ENCODE measurements at places on chromosomes 2 and 18.

- no peak for DNase-seq
Measured at GRCh38 chr18:10148189-10148929, 234.5 kb downstream of the VAPA start.

- DNase-seq: no peak
Measured at GRCh38 chr18:36355511-36355910, 58.0 kb downstream of the FHOD3 start.

DNA sequence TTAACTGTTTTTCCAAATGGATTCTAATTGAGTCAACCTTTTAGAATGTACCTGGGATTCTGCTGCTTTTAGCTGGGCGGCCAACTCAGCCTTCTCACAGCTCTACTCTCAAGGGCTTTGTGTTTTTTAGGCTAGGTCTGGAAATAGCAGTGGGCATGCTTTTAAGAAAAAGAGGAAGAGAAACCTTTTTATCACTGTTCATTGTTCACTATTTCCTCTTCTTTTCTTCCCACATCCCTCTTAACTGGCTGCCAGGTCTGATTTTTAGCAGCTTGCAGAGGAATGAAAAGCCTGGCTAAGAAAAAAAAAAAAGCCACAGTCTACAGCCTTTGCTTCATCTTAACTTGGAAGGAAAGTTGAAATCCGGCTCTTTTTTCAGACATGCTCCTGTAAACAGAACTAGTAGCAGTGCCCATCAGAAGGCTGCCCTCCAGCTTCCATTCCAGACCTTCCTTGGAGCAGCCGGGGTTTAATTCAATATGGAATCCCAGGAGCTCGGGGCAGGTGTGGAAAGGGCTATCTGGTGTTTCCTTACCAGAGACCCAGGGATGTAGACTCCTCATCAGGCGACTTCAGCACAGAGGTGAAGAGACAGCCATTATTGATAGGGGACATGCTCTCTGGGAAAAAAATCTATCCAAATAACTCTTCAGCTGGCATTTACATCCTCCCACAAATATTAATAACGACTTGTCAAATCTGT lies 230.7 kb downstream of the MYO3B start:
- DNase-seq: peak; percentile 13

GRCh38 chr2:159853101-159853500 lies 55.1 kb upstream of the CD302 start:
- no peak for DNase-seq

- DNase-seq: no peak
Measured at GRCh38 chr2:18701981-18702380, 112.6 kb upstream of the NT5C1B start.

- peak; percentile 62 for DNase-seq
Measured at GRCh38 chr2:236164201-236164924, 3.8 kb downstream of the GBX2 start.

DNA sequence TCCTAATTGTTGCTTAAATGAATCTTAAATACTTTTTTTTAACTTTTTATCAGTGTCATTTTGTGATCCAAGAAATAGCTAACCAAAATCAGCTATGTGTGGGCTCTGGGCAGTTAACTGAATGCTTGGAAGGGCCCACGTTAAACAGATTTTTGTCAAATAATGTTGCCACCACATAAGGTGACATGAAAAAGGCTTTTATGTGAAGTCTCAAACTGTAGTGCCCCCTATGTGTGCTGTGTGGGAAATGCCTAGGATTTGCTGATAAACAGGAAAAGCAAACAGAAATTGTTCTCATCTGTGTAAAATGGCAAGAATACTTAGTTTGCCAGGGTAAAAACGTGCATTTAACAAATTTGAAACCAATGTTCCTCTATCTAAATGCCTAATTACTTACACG lies 242.2 kb downstream of the ZNF516 start:
- DNase-seq: no peak
